Liver (tissue), 10 donors: ENCODE measurements at places on chromosomes 1 and 21. TPM values are rescaled to one million over a fixed set of nuclear protein-coding genes. Genes with fewer than 3 reads are reported as not detected.

The SLC45A1 gene
- 0.14 TPM for polyA plus RNA-seq

The DENND2D gene
- polyA plus RNA-seq, result 8.8 TPM

The MIXL1 gene
- not detected for polyA plus RNA-seq

The HES4 gene
- 1.9 TPM for polyA plus RNA-seq

GRCh38 chr1:6106321-6106731 is 60.6 kb downstream of the KCNAB2 start:
- no peak overlapping the region for H3K4me3 ChIP-seq
- no peak overlapping the region for H3K27ac ChIP-seq
- H3K27me3 ChIP-seq, result peaks cover 3% of the 10 kb centered on the region
- no peaks in the 10 kb centered on the region for H3K4me1 ChIP-seq
- H3K36me3 ChIP-seq, result no peaks in the 10 kb centered on the region

DNA sequence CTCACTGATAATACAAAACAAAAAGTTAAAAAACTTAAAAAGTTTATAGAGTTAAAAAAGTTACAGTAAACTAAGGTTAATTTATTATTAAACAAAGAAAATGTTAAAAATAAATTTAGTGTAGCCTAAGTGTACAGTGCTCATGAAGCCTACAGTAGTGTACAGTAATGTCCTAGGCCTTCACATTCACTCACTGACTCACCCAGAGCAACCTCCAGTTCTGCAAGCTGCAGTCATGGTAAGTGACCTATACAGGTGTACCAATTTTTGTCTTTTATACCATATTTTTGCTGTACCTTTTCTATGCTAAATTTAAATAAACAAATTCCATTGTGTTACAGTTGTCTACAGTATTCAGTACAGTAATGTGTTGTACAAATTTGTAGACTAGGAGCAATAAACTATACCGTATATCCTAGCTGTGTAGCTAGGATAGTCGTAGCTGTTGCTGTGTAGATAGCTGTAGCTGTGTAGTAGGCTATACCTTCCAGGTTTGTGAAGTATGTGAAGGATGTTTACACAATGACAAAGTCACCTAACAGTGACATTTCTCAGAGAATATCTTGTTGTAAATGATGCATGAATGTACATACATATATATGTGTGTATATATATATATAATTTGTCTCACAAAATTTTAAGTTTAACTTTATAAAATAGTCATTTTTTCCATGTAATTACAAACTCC is 140.2 kb downstream of the TGFB2 start:
- no peak overlapping the region for H3K27ac ChIP-seq
- DNase-seq, result no peak
- no peak overlapping the region for H3K4me3 ChIP-seq

GRCh38 chr21:34670962-34671348 is 2.2 kb downstream of the CLIC6 start:
- H3K27ac ChIP-seq, result no peak overlapping the region
- H3K36me3 ChIP-seq, result no peaks in the 10 kb centered on the region
- no peak for DNase-seq
- H3K4me3 ChIP-seq, result no peak overlapping the region
- H3K27me3 ChIP-seq, result peaks cover 6% of the 10 kb centered on the region

- H3K4me3 ChIP-seq, result no peak overlapping the region
- H3K36me3 ChIP-seq, result no peaks in the 10 kb centered on the region
- H3K4me1 ChIP-seq, result no peaks in the 10 kb centered on the region
- H3K27ac ChIP-seq, result no peak overlapping the region
These were observed 16.1 kb downstream of the EBNA1BP2 start for GRCh38 chr1:43156026-43156425.

GRCh38 chr21:35521852-35522505 is 472.9 kb upstream of the RUNX1 start:
- H3K36me3 ChIP-seq, result no peaks in the 10 kb centered on the region
- DNase-seq, result no peak
- no peak overlapping the region for H3K4me3 ChIP-seq

GRCh38 chr1:10741696-10742095 is 54.8 kb downstream of the CASZ1 start:
- H3K36me3 ChIP-seq, result no peaks in the 10 kb centered on the region
- no peak overlapping the region for H3K27ac ChIP-seq
- H3K4me3 ChIP-seq, result no peak overlapping the region

GRCh38 chr1:165259706-165260428 is 96.6 kb downstream of the LMX1A start:
- no peak for DNase-seq
- no peaks in the 10 kb centered on the region for H3K36me3 ChIP-seq

DNA sequence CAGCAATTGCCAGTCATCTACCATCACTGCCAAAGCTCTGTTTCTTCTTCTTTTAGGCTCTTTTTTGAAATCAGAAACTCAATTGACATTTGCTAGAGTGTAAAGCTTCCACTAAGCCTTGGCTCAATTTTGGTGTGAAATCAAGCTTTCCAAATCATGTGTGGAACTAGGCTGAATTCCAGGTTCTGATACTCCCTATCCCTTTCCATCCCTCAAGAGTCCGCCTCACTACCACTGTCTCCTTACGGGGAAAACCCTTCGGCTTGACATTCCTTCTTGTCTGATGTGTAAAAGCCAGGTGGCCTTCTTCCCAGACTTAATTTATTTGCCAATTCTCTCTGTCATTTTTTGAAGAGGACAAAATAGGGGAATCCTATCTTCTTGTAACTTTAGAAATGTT is 47.2 kb upstream of the PRMT6 start:
- no peak for DNase-seq
- H3K4me3 ChIP-seq, result no peak overlapping the region
- no peaks in the 10 kb centered on the region for H3K36me3 ChIP-seq
- no peak overlapping the region for H3K27ac ChIP-seq

- no peak for DNase-seq
These were observed 50.5 kb downstream of the MORN1 start for GRCh38 chr1:2340918-2341254.

DNA sequence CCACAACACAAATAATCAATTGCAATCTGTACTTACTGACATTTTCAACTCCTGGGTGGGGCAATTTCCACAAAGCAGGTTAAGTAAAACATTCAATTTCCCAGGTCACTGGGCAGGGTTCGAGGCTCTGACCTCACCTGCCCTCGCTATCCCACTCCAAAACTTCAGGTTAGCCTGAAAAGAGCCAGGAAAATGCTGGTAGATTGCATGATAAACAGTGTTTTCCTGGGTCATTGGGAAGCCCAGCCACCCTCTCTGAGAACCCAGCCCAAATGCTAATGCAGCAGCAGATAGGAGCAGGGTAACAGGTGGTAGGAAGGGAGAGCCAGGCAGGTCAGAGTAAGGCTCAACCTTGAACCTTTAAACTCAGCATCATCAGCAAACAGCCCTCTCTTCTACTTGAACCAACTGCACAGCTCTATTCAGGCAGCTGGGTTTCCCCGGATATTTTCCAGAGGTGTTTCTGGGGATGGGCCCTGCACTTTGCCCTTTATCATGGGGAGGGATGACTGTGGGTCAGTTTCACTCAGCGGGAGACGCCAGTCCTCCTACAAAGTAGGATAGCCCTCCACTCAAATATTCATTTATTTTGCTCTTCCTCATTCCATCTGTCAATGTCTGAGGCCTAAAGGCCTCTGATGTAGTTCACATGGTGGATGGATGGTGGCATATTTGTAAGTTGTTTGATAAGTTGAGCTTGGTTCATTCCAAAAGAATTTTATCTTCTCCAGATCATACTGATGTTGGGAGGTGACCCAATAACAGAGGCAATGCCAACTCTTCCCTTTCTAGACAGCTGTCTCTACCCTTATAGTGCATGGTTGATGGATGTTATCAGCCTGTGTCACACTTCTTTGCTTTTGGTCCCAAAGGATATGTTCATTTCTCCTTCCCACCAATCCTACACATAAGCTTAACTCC is 65.7 kb downstream of the DUSP10 start:
- no peaks in the 10 kb centered on the region for H3K27me3 ChIP-seq
- DNase-seq, result no peak
- no peaks in the 10 kb centered on the region for H3K4me1 ChIP-seq
- H3K27ac ChIP-seq, result no peak overlapping the region
- H3K4me3 ChIP-seq, result no peak overlapping the region
